ENCODE measurements at places on chromosomes 2 and 18.

DNA sequence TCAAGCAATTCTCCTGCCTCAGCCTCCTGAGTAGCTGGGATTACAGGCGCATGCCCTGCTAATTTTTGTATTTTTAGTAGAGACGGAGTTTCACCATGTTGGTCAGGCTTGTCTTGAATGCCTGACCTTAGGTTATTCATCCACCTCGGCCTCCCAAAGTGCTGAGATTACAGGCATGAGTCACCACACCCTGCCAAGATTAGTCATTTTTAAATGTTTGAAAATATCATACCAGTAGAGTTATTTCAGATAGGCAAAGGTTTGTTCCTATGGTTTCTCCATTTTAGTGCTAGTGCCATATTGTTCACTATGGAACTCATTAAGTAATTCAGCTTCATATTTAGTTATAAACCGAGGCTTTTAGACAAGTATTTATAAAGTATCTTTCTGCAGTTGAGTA, 52.3 kb downstream of the HIBCH start:
- DNase-seq = peak; percentile 90

- no peak for DNase-seq
Observed at GRCh38 chr2:464562-465309, 176.8 kb upstream of the ALKAL2 start.

- no peak for DNase-seq
Observed at GRCh38 chr18:79910563-79911343, 40.7 kb downstream of the SLC66A2 start.

GRCh38 chr2:98460573-98461497, 16.2 kb downstream of the INPP4A start:
- DNase-seq = no peak

DNA sequence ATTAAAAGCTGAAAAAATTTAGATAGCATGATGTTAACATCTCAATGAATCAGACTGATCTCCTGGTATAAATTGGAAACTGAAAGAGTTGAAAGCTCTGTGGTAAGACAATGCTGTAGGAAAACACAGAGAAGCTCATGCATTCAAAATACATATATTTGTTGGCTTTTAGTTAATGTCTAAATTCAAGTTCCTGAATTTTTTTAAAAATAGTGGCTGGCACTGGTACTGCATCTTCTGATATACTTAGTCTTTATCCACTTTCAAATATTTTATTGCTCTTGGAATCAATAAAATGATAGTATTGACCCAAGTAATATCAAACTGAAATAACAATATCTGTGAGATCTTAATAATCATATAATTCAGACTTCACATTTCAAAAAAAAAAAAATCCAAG, 151.4 kb upstream of the FIGN start:
- no peak for DNase-seq

- peak; percentile 26 for DNase-seq
Observed at GRCh38 chr18:7273301-7273921, 42.5 kb downstream of the LRRC30 start.

- no peak for DNase-seq
Observed at GRCh38 chr2:163571423-163572102, 164.2 kb downstream of the FIGN start.

- DNase-seq = no peak
Observed at GRCh38 chr2:237411683-237412423, 2.1 kb downstream of the COL6A3 start.

DNA sequence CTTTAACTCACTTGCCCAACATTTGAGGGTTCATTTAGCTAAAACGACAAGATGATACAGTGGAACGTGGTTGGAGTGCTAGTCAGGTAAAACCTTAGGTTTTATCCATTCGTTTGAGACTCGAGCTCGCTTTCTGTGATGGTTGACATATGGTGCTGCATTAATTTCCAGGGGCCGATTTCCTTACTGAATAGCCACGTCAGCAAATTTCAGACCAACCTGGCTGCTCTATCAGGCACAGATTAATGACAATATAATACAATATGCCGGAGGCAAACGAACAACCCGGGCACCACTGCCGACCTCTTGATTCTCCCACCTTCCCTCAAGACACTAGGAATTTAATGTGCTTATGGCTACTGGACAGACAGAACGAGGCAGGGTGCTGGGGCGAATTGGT, 42.0 kb downstream of the NABP1 start:
- DNase-seq = no peak

DNA sequence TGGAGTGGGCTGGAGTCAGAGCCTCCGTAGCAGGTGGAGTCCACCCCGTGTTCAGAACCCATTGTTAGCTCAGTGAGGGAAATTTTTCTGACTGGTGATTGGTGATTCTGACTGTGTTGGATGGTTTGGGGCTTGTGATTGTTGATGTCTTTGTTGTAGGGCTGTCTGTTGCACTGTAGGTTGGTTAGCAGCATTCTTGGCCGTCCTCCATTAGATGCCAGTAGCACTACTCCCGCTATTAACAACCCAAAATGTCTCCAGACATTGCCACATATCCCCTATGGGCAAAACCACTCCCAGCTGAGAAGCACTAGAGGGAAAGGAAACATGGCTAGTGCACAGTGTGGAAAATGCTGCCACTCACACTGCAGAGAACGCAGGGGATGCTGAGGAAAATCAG, 51.7 kb downstream of the ARMC9 start:
- no peak for DNase-seq

DNA sequence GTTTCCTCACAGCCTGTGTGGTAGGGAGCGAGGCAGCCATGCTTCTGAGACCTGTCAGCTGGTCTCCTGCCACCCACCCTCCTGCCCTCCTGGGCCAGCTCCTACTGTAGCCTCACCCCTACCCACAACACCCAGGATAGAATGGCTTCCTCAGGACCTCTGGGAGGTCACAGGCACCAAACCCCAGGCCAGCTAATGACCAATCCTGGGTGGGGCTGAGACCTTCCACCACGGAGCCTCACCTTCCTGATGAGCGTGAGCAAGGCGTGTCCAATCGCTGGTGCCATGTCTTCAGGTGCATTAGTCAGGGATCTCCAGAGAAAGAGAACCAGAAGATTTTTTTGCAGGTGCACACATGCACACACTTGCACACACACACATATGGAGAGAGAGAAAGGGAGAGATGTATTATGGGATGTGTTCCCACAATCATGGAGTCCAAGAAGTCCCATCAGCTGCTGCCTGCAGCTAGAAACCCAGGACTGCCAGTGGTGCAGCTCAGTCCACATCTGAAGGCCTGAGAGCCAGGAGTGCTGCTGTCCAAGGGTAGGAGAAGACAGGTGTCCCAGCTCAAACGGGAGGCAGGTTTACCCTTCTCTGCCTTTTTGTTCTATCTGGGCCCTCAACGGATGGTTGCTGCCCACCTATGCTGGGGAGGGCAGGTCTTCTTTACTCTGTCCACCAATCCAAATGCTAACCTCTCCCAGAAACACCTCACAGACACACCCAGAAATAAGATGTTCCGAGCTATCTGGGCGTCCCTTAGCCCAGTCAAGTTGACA, 70.4 kb upstream of the HDAC4 start:
- no peak for DNase-seq

DNA sequence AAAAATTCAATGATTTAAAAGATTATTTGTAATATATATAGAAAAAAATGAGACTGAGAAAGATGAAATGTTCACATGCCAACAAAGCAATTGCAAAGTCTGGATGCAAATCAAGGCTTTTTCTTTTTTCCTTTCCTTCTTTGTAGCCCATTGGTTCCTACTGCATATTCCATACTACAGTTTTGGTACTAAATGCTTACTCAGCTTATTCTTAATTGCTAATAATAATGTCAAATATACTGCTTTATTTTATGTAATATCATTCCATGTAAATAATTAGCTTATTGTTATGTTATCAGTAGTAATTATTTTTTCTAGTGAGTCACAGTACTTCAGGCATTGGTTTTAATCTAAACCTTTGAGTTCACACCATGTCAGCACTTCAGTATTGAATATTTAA, 407.4 kb upstream of the LRRTM1 start:
- no peak for DNase-seq

DNA sequence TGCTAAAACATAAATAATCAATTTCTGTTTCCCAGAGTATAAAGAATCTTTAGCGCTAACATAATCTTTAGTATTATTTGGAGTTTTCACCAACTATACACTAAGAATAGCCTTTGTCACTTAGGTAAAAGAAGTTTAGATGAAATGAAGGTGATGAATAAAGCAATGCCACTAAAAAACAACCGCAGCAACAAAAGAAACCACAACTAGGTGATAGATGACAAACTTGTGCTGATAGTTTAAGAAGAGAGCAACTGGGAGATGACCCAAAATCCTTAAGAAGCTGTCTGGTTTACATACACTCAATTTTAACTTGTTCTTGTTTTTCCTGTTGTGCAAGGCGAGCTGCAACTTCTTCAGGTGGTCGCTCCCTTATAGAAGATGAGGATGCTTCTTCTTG, 24.8 kb downstream of the IMMT start:
- DNase-seq = no peak

DNA sequence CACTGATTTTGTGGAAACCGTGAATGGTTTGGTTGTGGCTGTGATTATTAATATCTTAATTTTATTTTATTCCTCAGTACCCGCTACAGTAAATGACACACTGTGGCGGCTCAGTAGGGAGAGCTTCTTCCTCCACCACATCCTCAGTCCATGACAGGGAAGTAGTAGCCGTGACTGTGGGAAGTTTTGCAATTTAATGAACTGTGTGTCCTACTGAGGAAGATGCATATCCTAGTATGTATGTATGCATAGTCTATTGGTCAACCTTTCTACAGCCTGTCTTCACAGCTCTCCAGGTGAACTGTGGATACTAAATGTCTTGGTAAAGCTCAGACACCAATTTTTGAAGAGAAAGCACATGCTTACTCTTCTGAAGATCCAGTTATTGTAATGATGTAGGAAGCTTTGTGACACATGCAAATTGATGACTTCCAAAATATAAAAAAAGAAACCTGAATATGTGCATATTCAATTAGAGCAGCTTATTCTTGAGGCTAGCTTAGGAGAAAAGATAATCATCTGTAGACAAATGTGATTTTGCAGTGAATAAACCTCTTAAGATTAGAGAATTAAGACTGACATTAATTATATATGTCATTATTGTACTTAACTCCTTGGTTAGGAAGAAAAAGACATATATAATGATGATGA, 384.3 kb upstream of the CNTNAP5 start:
- DNase-seq = no peak

DNA sequence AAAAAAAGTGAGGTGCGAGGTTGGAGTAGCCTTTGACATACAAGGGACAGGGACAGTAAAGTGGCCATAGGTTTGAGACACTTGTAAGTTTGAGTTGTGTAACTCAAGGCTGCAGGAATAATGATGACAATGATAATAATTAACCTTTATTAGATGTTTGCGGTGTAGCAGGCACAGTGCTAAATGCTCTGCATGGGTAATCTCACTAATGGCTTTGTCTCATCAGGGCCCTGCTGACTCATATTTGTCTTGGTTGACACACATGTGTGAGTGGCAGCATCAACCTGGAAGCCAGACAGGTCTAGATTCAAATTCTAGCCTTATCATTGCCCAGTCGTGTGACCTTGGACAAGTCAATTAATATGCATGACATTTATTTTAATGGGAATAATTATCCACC, 126.2 kb downstream of the FSHR start:
- DNase-seq = no peak

DNA sequence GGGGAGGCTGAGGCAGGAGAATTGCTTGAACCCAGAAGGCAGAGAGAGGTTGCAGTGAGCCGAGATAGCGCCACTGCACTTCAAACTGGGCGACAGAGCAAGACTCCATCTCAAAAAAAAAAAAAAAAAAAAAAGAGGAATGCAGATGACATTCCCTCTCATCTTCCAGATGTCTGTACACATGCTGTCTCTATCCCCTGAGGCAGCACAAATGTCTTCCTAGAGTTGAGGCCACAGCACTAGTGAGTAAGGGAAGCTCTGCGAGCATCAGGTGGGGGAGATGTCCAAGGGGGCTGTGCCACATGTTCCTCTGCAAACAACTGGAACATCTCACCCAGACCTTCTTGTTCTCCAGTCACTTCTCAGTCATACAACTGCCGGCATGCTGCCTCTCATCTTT, 35.6 kb upstream of the LRRC30 start:
- DNase-seq = no peak
